Cardiac atrium fibroblast (primary cell): ENCODE measurements at places on chromosomes 1 and 21. TPM values are rescaled to one million over a fixed set of nuclear protein-coding genes. Genes with fewer than 3 reads are reported as not detected.

The TMEM79 gene
- total RNA-seq: 0.90 and 1.1 TPM in 2 replicates

The KAZN gene
- 2.8 and 7.6 TPM in 2 replicates for total RNA-seq

The CFAP74 gene
- total RNA-seq: not detected in 2 replicates

The PRRX1 gene
- total RNA-seq: 46.5 and 62.1 TPM in 2 replicates

The CORT gene
- total RNA-seq: not detected in 2 replicates

The IGSF3 gene
- 6.0 and 7.4 TPM in 2 replicates for total RNA-seq

The CBR1 gene
- 166 and 171 TPM in 2 replicates for total RNA-seq

The CAMK2N1 gene
- 5.4 and 11.2 TPM in 2 replicates for total RNA-seq

The AADACL4 gene
- not detected in 2 replicates for total RNA-seq

The CHI3L1 gene
- total RNA-seq: 0.54 and 23.8 TPM in 2 replicates

The RGSL1 gene
- total RNA-seq: not detected in 2 replicates

The TMEM82 gene
- total RNA-seq: not detected in 2 replicates

The WARS2 gene
- 11.4 and 13.8 TPM in 2 replicates for total RNA-seq

The CCDC30 gene
- under 0.01 and 0.18 TPM in 2 replicates for total RNA-seq

The ATF3 gene
- total RNA-seq: 4.0 and 6.3 TPM in 2 replicates

The F13B gene
- total RNA-seq: not detected in 2 replicates

The WDR26 gene
- total RNA-seq: 50.5 and 52.9 TPM in 2 replicates

The HSD3B2 gene
- not detected in 2 replicates for total RNA-seq

The CRB1 gene
- total RNA-seq: not detected in 2 replicates

The ZNF648 gene
- total RNA-seq: not detected in 2 replicates

The FABP3 gene
- total RNA-seq: 2.2 and 9.6 TPM in 2 replicates

The RORC gene
- not detected in 2 replicates for total RNA-seq

The DVL1 gene
- 43.1 and 48.4 TPM in 2 replicates for total RNA-seq

The HAO2 gene
- total RNA-seq: not detected in 2 replicates

The KLHL21 gene
- total RNA-seq: 37.7 and 39.5 TPM in 2 replicates

The NPHS2 gene
- not detected in 2 replicates for total RNA-seq

The SHISAL2A gene
- total RNA-seq: not detected in 2 replicates

The FAM163A gene
- total RNA-seq: not detected in 2 replicates

The FTCD gene
- not detected in 2 replicates for total RNA-seq

The OR10T2 gene
- total RNA-seq: not detected in 2 replicates

The ARL8A gene
- 25.6 and 29.8 TPM in 2 replicates for total RNA-seq

The FCGR2B gene
- total RNA-seq: not detected in 2 replicates

The SLC44A5 gene
- total RNA-seq: 0.18 TPM in 1 of 2 replicates, not detected in the other

The CCDC185 gene
- total RNA-seq: not detected in 2 replicates

The KLF17 gene
- under 0.01 and 0.16 TPM in 2 replicates for total RNA-seq
